ENCODE measurements at places on chromosomes 4 and X.

DNA sequence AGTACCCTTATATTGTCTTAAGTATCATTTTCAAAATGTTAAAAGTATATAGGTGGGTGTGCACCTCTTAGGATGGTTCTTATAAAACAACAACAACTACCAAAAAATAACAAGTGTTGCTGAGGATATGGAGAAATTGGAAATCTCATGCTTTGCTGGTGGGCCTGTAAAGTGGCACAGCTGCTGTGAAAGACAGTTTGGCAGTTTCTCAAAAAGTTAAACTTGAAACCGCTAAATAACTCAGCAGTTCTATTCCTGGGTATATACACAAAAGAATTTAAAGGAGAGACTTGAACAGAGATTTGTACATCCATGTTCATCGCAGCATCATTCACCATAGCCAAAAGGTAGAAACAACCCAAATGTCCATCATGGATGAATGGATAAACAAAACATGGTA is 65.5 kb downstream of the HAND2 start:
- no peak for DNase-seq

DNA sequence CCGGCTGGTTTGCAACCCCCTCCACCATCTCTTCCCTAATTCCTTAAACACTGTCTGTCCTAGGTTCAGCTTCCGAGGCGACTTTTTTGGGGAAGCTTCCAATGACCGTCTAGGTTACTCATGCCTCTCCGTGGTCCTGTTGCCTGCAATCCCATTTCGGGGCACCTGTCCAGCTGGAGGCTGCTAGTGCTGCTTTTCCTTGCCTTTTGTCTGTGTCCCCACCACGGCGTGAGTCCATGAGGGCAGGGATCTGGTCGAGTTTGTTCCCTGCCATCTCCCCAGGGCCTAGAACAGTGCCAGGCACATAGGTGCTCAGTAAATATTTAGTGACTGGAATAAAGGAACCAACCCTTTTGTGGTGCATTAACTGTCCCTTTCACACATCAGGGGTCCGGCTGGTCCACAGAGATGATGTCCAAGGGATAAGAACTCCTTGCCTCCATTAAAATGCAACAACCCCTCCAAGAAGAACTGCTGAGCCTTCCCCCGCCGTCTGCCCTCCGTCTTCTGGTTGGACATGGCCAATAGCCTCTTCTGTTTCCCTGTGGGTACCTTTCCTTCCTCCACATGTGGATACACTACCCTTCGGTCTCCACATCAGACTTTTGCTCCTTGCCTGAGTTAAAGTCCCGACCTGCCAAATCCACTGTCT is 5.7 kb upstream of the SORCS2 start:
- no peak for DNase-seq

DNA sequence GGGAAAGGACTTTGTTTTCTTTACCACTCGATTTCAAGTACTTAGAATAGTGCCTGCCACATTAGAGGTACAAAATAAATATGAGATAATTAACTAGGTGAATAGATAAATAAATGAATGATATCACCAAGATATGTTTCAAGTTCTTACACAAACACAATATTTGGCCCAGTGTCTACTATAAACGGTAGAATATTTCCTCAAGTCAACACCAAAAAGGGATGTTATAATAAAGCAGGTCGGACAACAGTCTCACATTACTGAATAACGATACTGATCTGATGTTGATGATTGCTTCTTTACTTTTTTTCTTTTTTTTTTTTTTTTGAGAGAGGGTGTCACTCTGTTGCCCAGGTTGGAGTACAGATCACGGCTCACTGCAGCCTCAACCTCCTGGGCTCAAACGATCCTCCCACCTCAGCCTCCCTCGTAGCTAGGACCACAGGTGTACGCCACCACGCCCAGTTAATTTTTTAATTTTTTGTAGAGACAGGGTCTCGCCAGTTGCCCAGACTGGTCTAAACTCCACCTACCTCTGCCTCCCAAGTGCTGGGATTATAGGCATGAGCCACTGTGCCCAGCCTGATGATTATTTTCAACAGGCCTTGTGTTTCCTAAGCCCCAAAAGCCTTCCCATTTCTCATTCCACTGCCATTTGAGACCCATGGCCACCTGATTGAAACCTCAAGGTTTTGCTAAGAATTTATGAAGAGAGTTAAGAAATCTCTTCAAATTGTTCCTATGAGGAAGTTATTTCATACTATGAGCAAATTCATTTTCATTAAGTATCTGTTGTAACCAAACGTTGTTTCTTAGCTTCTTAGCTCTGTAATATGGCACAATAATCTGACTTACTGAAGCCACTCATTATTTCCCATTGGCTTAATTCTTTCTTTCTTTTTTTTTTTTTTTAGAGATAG is 2.3 kb downstream of the MANBA start:
- no peak for DNase-seq

- DNase-seq, result no peak
Observed at GRCh38 chr4:114025176-114025777, 45.8 kb upstream of the ARSJ start.

DNA sequence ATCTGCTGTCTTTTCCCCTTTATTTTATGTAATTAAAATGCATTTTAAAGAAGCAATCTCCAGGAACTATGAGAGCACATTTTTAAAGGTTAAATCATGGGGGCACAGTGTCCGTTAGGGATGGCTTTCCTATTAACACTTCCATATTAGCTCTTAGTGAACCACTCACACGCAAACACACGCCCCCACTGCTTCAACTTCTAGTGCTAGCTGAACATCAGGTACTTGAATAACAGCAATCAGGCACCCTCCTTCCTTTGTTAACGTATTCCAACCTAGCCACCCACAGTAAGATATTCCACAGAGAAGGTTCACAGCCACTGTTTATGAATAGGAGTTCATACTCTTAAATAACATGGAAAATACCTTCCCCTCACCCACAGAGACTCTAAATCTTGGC is 9.3 kb downstream of the TMEM255A start:
- DNase-seq, result no peak

DNA sequence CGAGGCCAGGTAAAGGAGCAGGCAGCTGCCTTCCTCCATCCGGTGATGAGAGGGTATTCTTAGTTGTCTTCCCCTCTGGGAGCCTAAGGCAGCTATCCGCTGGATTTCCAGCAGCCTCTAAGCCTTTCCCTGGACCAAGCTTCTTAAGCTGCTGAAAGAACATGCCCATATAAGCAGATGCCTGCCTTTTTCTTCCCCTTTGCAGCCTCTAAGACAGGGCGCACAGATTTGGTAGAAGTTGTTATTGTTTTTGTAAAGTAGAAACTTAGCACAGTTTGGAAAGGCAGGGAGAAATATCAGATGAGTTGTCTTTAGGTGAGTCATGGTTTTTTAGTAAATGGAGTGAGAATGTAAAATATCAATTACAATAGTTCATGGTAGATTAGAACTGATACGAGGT is 210.8 kb downstream of the ARHGAP10 start:
- DNase-seq, result no peak

- DNase-seq, result no peak
Observed at GRCh38 chrX:80576806-80577533, 156.7 kb downstream of the TENT5D start.

DNA sequence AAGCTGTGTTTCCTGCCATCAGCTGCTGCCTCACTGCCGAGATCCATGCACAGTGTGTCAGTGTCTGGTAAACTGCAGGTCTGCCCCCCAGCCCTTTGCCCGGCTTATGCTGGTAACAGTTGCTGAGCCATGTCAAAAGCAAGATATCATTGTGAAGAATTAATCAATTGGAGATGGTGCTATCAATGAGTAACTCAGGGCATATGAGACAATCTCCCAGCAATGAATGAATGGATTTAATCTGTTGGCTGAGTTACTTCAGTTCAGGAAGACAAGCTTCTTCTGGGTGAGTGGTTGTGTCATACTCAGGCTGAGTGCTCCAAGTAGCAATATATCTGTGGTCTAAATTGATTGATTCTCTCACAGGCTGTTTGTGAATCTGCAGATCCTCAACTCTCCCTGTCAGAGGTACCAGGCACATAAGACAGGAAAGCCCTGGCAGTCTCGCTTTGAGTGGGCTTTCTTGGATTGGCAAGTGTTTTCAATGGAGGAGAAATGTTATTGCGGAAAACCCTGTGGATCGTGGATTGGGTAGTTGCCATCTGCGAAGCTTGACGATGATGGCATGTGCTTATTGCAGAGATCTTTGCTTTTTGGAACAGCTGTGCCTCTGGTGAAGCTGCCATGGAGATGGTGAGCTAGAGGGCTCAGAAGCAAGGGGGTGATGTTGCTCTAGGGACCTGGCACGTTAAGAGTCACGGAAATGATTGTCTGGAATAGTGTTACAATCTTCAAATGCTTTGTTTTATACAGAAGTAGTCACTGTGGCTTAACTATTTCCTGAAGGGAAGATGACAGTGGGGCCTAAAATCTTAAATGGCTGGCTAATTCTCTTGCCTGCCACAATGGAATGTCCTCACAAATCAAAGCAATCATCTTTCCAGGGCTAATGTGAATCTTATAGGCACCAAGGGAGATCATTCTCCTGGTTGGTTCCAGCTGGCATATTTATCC is 147.6 kb upstream of the TBC1D9 start:
- no peak for DNase-seq

- DNase-seq, result no peak
Observed at GRCh38 chr4:168995537-168996295, 14.3 kb downstream of the CBR4 start.

- no peak for DNase-seq
Observed at GRCh38 chrX:103754401-103754800, 22.2 kb upstream of the PLP1 start.

DNA sequence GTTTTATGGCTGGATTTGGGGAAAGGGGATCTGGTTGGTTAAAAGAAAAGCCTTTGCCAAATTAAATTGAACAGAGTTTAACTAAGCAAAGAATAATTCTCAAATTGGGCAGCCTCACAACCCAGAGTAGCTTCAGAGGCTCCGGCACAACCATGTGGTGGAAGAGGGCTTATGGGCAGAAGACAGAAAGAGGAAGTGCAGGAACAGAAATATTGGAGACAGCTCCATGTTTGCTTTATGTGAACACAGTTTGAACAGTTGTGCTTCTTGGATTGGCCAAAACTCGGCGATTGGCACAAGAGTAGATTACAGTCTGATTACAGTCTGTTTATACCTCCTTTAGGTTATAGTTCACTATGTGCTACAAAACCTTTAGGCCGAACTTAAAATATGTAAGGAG is 562.7 kb downstream of the TRIML1 start:
- no peak for DNase-seq

GRCh38 chr4:156547439-156547838 is 424.2 kb downstream of the PDGFC start:
- no peak for DNase-seq

- DNase-seq, result no peak
Observed at GRCh38 chr4:55337944-55338343, 8.1 kb upstream of the SRD5A3 start.

DNA sequence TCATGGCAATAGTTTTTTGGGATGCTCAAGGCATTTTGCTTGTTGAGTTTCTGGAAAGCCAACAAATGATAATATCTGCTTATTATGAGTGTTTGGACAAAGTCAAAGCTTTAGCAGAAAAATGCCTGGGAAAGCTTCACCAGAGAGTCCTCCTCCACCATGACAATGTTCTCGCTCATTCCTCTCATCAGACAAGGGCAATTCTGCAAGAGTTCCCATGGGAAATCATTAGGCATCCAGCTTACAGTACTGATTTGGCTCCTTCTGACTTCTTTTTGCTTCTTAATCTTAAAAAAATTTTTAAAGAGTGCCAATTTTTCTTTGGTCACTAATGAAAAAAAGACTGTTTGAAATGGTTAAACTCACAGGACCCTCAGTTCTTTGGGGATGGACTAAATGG is 136.3 kb downstream of the UBE2K start:
- DNase-seq, result no peak

- DNase-seq, result no peak
Observed at GRCh38 chrX:68284281-68284904, 148.9 kb downstream of the OPHN1 start.

DNA sequence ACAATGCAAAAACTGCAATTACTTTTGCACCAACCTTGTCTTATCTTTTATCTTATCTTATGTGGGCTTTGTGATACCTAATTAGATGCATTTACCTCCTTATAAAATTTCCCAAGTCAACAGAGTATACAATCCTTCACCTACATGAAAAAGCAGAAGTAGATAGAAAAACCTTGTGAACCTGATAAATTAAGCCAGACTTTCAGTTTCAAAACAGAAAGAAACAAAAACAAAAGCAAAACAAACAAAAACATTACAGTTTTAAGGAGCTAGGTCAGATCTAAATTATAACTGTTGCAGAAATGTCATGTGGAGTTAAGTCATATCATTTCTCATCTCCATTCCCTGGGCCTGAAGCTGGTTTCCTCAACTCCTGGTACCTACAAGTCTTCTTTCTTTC is 24.9 kb upstream of the CXXC4 start:
- DNase-seq, result no peak

DNA sequence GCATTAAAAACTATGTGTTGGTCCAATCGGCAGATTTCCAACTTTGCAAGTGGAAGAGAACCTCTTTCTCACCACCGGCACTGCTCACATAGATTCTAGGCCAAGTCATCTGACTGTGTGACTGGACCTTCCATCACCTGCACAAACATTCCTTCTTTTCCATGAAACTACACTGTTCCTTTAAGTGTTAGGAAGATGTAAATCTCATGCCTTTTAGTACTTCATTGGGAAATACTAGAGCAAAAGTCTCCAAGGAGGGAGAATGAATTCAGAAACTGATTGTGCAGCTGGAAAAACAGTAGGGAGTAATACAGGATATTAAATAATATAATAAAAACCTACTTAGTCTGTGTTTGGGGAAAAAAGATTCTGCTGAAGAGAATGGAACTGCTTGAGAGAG is 238.2 kb downstream of the GPC3 start:
- DNase-seq, result no peak

DNA sequence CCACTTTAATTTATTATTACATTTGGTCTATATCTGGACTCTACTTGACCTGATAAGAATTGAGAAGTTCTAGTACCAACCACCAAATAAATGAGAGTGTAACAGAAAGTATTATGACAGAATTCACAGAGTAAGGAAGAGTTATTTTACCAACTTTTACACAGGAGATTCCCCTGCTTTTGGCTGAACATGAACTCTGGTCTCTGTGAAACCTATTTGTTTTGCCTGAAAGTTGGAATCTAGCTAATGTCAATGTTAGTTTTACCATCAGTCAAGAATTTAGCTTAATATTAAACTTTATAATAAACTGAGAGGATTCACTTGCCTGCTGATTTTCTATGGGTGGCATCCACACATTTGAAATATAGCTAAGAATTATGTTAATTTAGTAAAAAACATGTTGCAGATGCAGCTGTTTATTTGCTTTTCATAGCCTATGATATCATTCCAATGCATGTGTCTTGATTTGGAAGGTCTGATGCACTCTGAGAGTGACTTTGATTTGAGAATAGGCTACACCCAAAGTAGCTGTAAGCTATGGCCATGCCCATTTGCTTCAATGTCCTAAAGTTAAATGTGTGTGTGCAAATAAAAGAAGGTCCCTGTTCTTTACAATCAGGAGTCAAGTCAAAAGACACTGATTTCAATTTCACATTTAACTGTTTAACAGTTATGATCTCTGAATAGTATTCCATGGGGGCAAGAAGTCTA is 150.9 kb upstream of the RASGEF1B start:
- DNase-seq, result no peak

DNA sequence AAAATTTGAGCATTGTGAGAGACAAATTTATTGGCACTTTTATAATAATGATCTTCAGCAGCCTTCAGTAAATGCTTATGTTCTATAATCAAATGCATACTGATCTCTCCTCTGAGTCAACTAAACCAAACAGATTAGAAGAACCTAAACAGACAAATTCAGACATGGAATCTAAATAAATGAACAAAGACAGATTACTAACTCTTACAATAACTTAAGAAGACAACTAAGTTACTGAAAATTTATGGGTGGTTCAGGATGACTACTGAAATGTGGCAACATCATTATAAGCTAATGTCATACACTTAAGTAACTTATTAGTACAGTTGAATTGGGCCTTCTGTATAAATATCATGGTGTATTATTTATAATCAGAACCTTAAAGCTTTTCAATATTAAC is 127.3 kb downstream of the NEK1 start:
- DNase-seq, result no peak
